ENCODE measurements at places on chromosomes 12 and 14. TPM values are rescaled to one million over a fixed set of nuclear protein-coding genes. Genes with fewer than 3 reads are reported as not detected.
A peak's percentile ranks its signal among the peaks of the same experiment; 100 is the strongest.

DNA sequence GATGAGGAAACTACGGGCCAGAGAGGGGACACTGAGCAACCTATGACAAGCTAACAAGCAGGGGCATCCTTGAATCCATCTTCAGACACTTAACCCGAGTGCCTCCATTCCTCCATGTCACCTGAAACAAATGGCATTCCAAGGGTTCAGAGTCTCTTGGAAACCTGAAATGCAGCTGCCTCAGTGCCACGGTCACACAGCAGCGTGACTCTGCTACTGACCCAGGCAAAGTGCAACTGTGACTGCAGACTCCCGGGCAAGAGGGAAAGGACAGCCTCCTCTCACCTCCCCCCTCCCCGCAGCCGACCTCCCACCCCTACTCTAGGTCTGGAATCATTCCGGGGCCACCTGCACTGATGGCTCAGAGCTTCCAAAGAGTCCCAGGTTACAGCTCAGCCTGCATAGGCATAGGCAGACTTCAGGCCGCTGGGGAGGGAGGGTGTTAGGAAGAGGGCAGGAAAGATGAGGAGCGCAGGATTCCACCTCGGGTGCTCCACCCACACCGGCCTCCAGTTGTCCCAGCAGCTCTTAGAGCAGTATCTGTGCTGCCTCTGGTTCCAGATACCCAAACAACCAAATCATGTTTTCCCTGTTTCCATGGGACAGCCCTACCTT lies 53.2 kb downstream of the KCNK10 start:
- DNase-seq: no peak

DNA sequence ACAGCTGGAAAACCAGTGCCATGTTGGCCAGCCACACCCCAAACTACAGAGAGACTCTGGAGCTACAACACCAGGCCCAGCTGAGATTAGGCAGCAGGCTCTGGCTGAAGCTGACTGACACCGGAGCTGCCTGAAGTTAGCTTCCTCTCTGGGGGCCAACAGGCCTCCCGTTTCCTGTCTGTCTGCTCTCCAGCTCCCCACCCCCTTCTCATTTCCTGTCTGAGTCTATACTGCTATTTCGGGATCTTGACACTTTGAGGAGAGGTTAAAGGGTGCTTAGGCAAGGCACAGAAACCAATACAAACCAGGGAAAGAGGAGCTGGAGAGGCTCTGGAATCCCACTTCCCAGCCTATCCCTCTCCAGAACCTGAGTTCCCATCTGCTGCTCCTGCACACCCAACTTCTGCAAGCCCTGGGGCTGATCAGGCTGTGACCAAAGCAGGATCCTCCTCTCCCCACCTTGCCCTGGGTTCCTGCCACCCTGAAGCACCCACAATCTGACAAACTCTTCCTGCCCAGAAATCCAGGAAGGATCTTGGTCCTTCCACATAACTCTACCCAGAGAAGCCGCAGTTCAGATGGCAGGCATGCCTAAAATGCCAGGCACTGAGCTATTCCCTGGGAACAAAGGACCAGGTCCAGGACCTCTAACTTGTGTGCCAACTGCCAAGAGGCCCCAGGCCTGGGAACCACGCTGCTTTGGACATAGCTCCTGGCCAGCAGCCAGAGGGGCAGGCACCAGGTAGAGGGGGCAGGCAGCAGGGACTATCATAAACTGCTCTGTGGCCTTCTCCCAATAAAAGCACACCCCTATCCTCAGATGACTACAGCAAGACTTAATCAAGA lies 39.9 kb downstream of the PRPF40B start:
- no peak for DNase-seq

- no peak for DNase-seq
Observed at GRCh38 chr12:2258025-2258424, 205.2 kb downstream of the CACNA1C start.

DNA sequence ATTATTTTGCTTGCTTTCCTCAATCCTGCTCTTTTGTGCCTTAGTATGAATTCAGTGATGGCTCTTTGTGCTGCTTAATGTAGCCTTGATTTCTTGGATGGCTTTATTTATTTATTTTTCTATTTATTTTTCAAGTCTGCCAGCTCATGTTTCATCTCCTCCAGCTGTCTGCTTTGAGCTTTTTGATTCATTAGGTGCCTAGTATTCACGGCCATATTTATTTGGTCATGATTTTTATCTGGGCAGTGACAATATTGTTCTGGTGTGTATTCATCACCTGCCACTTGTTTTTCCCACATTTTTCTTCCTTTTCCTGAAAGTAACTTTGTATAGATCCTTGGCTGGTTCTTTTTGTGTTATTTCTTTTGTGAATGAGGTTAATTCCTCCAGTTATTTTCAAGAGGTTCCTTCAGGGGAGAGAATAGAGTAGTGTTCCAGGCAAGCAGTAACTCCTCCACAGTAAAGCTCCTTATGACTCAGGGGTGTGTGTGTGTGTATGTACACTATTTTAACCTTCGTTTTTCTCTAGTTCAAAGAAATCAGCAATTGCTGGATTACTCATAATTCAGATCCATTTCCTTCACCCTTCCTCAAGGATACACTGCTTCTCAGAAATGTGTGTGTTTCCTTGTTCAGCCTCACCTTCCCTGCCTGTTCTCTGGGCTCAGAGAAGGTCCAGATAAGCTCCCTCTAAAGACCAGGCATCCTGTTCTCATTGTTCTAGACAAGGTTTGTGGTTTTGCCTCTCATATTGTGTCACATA lies 51.6 kb upstream of the PMCH start:
- no peak for DNase-seq

- no peak for DNase-seq
Observed at GRCh38 chr14:68734231-68734732, 58.6 kb downstream of the ZFP36L1 start.

DNA sequence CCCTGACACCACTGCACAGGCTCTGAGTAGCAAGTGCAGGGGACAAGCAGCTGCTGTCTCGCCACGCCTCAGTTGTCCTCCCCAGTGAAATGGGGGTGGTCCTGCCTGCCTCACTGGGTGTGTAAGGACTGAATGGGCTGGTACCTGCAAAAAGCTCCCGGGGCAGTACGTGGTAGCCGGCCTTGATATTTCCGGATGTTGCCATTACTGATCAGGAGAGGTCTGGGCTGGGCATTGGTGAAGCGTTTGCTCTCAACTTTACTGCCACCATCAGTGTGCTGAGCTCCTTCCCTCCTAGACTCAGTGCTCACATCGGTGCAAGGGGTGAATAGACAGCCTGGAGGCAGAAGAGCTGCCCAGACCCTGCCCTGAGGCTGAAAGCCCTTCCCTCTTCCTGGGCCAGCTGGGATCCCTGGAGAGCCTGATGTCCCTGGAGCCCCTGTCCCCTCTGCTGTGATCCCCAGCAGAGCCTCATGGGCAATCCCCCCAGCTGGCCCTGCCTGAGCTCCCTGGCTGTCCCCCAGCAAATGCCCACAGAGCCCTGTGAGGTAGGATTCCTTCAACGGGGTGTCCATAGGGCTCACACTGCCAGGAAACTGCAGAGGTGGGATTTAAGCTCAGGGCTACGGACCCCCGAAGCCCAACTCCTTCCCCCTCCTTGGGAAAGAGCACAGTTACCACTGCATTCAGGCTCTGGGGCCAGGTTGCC lies 18.2 kb downstream of the DIO3 start:
- DNase-seq: no peak

DNA sequence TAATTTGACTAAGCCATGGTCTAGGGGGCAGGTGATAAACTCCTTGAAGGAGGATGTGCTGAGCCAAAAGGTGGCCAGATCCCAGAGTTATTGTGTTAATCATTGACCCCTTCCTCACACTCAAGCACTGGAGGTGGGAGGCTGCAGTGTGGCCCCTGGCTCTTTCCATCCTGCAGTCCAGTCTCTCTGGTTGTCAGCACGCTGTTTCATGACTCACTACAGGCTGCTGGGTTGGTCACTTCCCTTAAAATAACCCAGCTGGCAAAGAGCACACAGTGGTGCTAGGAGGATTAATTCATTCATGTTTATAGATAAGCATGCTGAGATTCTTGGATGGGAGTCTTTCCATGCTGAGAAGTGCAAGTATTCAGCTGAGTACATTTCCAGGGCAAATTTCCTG lies 228.9 kb downstream of the ANO2 start:
- DNase-seq: peak; percentile 23

- DNase-seq: no peak
Observed at GRCh38 chr12:116246490-116247179, 30.9 kb downstream of the MED13L start.

DNA sequence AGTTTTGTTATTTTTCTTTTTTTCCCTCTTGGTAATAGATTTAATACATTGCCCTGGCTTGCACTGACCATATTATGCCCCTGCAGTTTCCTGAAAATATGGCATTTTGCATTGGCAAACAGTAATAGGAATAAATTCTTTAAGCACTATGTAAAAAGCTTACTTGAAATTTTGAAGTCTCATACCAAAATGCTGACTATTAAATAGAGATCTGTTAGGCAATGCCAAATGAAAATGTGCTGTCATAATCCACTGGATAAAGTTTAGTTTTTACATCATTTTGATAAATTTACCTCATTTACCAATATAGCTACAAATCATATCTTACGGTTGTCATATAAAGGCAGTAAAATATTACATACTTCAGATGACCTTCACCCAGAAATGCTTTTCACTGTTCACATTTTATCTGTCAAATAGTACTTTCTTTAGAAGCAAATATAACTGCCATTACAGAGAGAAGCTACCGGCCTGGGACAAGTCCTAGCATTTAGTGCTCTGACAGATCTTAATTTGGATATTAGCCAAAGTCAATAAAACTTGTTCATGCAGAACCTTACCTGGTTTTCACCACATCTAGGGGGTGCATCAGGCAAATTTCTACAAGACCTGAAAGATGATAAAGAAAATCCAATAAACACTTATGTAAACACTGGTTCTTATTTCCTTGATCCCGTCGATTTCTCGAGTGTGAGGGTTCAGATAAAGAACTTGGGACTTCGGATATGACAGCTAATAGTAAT lies 212.9 kb downstream of the PAX9 start:
- no peak for DNase-seq

- no peak for DNase-seq
Observed at GRCh38 chr12:50999093-50999492, 27.1 kb downstream of the SLC11A2 start.

- DNase-seq: no peak
Observed at GRCh38 chr12:123064885-123065619, 84.6 kb downstream of the ARL6IP4 start.

DNA sequence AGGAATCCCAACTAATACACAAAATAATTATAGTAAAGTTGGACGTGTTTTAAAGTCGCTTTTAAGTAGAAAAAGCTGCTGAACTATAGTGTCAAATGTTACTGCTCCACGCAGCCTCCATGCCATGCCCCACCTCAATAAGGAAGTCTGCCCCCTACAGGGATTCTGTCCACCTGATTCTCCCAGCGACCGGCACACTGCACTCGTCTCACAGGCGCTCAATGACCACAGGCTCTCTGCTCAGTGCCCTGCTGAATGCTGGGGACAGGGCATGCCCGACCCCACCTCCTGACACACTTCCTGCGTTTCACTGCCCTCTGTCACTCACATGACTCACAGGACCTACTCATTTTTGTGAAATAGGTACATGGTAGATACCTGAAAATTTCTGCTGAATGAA lies 48.9 kb downstream of the BDKRB1 start:
- DNase-seq: no peak

DNA sequence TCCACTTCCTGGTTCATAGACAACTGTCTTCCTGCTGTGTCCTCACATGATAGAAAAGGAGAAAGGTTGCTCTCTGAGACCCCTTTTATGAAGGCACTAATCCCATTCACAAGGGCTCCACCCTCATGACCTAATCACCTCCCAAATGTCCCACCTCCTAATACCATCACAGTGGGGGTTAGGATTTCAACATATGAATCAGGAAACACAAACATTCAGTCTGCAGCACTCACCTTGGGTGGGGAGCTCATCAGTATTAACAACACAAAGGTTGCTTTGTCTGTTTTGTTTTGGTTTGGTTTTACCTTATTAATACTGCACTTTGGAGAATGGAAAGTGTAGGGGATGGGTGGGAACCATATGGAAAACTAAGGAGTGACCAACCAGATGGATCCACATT lies 10.5 kb upstream of the SMCO2 start:
- peak; percentile 14 for DNase-seq

- no peak for DNase-seq
Observed at GRCh38 chr14:88748288-88748687, 44.5 kb downstream of the EML5 start.

DNA sequence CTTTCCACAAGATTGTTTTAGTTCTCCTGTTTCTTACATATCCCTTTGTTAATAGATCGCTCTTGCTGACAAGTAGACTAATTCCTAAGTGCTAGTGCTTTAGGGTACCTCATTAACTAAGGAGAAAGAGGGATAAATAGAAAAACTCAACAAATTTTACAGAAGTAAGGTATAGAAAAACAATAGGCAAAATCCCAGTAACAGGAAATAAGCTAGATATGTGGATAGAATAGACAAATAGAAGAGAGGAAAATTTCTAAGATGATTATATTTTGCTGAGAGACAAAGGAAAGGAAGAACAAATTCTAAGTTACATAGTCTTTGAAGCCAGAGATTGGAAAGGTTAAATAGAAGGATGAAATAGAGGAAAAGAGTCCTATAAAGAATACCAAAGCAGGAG lies 1.0 kb downstream of the CD69 start:
- DNase-seq: no peak

DNA sequence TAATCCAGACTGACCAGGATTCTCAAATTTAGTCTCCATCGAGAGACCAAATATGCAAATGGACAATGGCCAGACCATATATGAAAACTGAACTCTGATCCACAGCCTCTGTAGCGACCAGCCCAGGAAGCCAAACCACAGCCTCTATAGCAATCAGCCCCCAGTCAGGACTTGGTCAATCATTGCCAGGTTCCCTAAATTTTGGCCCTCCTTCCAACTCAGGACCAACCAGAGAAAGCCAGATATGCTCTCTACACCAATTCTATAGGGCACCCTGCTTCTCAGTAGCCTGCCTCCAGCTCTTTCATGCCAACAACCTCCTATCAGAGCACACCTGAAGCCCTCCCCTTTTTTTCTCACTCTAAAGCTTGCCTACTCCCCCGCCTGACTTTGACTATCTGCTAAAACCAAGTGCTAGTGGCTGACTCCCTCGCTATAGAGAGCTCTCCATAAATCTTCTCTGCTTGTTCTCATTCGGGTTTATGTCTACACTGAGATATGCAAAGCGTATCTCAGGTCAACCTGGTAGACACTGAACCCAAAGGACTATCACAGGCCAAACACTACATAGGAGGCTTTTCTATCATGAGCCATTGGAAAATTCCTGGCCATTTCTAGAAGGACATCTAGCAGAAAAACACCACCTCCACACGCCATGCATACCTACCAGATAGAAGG lies 110.5 kb upstream of the FUT8 start:
- DNase-seq: no peak

DNA sequence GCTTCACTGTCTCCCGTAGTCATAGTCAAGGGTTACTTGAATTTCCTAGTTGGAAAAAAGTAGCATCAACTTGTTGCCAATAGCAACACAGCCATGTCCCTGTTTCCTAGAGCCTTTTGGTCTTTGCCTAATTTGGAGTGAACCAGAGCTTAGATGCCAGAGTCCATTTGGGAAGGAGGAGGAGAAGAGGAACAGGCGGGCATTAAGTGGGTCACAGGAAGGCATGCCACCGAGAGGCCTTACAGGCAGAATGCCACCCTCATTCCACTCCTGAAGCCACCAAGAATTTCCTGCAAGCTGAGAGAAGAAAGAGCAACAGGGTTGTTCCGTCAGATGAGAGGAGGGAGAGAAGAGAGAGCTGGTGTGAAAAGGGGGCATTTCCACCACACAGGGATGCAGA lies 339.5 kb downstream of the DPF3 start:
- no peak for DNase-seq

TMEM132C gene
- total RNA-seq: not detected
